ENCODE measurements at places on chromosomes 13 and 19. TPM values are rescaled to one million over a fixed set of nuclear protein-coding genes. Genes with fewer than 3 reads are reported as not detected.

GRCh38 chr13:21234526-21234925 is 58.1 kb downstream of the MRPL57 start:
- no peak overlapping the region for H3K27ac ChIP-seq
- no peaks in the 10 kb centered on the region for H3K4me1 ChIP-seq
- no peaks in the 10 kb centered on the region for H3K27me3 ChIP-seq
- no peak for DNase-seq

- H3K4me3 ChIP-seq, result no peak overlapping the region
- no peak for DNase-seq
- H3K4me1 ChIP-seq, result peaks cover 2% of the 10 kb centered on the region
- H3K27ac ChIP-seq, result no peak overlapping the region
Observed at GRCh38 chr19:14371301-14371821, 9.9 kb upstream of the ADGRE5 start.

DNA sequence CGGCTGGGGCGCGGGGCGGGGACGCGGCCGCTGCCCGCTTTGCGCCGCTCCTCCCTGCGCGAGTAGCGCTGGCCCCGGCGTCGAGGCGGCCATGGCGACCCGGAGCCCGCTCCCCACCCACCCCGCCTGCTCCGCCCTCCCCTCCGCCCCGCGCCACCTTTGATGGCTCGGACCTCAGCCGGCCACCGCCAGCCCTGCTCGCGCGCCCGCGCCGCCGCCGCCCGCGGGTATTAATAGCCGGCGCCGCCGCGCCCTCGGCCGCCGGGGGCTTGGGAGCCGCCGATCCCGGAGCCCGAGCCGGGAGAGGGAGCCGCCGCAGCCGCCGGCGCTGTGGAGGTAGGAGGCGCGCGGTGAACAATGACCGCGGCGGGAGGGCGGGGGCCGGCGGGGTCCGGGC is 261 bp downstream of the FARP1 start:
- peak overlapping the region; percentile 79 for H3K4me3 ChIP-seq
- no peaks in the 10 kb centered on the region for H3K36me3 ChIP-seq
- no peaks in the 10 kb centered on the region for H3K27me3 ChIP-seq
- no peak for DNase-seq
- peak overlapping the region; percentile 79 for H3K27ac ChIP-seq

DNA sequence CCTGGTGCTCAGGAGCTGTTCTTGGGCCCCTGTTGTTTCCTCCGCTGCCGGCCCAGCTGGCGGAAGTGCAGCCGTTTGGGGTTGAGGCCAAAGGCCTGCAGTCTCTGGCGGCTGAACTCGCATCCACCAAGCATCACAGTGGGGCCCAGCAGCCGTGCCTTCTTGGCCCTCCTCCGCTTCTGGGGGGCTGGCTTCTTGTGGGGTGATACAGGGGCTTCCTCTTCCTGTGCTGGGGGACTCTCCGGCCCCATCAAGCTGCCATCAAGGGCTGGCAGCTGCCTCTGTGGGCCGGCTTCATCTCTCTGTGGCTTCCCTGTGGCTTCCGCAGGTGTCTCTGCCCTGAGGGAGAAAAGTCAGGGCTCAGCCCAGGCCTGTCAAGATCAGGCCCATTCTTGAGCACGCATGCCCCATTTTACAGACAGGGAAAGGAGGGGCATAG is 10.3 kb downstream of the ATG4D start:
- no peak overlapping the region for H3K27ac ChIP-seq
- H3K4me3 ChIP-seq, result no peak overlapping the region
- peaks cover 58% of the 10 kb centered on the region for H3K36me3 ChIP-seq
- H3K4me1 ChIP-seq, result no peaks in the 10 kb centered on the region
- DNase-seq, result no peak
- no peaks in the 10 kb centered on the region for H3K27me3 ChIP-seq

DNA sequence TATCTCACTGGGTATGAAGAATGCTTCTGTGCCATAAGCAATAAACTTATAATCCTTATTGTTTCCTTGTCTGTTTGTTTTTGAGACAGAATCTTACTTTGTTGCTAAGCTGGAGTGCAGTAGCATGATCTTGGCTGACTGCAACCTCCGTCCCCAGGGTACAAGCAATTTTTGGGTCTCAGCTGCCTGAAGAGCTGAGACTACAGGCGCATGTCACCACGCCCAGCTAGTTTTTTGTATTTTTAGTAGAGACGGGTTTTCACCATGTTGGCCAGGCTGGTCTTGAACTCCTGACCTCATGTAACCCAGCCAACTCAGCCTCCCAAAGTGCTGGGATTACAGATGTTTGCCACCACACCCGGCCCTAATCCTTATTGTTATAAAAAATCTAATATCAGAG is 112.5 kb downstream of the MYO16 start:
- no peaks in the 10 kb centered on the region for H3K27me3 ChIP-seq
- DNase-seq, result no peak
- no peaks in the 10 kb centered on the region for H3K36me3 ChIP-seq

DNA sequence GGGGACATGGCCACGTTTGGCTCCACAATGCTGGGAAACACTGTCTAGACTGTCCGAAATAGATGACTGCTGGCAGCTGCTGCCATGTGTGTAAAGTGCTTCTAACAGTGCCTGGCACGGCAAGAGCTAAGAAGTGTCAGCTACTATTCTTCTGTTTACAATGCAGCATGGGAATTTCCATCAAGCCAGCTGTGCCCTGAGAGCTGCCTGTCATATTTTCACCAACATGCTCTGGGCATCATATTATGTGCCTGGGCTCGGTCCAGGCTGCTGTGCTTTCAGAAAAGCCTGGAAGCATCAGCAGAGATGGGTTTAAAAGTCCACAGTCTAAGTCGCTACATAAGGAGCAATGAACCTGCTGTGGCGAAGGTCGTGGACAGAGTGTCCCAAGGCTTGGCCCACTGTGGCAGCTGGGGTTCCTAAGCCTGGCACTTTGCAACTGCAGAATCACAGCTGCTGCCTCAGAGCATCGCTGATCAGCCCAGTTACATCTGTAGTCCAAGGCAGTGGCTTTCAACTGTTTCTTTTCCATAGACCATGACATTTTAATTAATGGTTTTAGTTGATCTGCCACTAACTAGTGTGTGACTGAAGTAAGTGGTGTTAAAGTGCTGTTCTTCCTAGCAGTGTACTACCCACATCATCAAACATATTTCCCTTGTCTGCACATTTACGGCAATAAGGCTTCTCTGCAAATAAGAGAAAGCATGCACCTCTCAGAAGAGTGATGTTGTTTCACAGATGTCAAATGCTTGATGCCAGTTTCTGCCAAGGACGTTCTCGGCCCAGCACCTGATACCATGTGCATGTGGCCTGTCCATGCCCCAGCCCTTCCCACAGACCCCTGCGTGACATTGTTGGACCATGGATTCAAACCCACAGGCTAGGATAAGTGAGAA is 95.7 kb upstream of the C1QTNF9B start:
- DNase-seq, result no peak
- H3K36me3 ChIP-seq, result no peaks in the 10 kb centered on the region
- H3K4me3 ChIP-seq, result no peak overlapping the region
- no peak overlapping the region for H3K27ac ChIP-seq
- H3K4me1 ChIP-seq, result no peaks in the 10 kb centered on the region

Gene FGF21
- not detected for total RNA-seq

- H3K4me1 ChIP-seq, result no peaks in the 10 kb centered on the region
- DNase-seq, result no peak
- H3K4me3 ChIP-seq, result no peak overlapping the region
- no peaks in the 10 kb centered on the region for H3K36me3 ChIP-seq
- H3K27me3 ChIP-seq, result no peaks in the 10 kb centered on the region
- no peak overlapping the region for H3K27ac ChIP-seq
Observed at GRCh38 chr19:35311901-35312665, 16.9 kb upstream of the CD22 start.

Gene JAK3
- 6.6 TPM for total RNA-seq

Gene PGLYRP1
- not detected for total RNA-seq

DNA sequence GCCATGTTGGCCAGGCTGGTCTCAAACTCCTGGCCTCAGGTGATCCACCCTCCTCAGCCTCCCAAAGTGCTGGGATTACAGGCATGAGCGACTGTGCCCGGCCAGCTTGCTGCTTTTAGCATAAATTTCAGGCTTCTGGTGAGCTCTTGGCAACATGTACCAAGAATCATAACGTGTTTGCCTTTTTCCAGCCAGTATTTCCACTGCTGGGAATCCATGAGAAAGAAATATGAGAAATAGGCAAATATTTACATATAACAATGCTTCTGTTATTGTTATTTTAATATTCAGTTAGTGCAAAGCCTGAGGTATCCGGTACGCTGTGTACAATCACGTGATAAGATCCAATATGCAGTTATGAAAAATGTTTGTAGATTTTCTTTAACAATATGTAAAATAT is 29.2 kb upstream of the CERS4 start:
- no peaks in the 10 kb centered on the region for H3K36me3 ChIP-seq
- H3K4me1 ChIP-seq, result no peaks in the 10 kb centered on the region
- H3K4me3 ChIP-seq, result no peak overlapping the region
- DNase-seq, result peak; percentile 45
- H3K27ac ChIP-seq, result no peak overlapping the region

Gene ATP4B
- not detected for total RNA-seq

Gene RDH8
- not detected for total RNA-seq

- DNase-seq, result no peak
- H3K27me3 ChIP-seq, result no peaks in the 10 kb centered on the region
- H3K4me3 ChIP-seq, result no peak overlapping the region
- no peaks in the 10 kb centered on the region for H3K4me1 ChIP-seq
Observed at GRCh38 chr19:22733691-22734090, 50.3 kb downstream of the ZNF99 start.

Gene VSTM2B
- total RNA-seq, result not detected

DNA sequence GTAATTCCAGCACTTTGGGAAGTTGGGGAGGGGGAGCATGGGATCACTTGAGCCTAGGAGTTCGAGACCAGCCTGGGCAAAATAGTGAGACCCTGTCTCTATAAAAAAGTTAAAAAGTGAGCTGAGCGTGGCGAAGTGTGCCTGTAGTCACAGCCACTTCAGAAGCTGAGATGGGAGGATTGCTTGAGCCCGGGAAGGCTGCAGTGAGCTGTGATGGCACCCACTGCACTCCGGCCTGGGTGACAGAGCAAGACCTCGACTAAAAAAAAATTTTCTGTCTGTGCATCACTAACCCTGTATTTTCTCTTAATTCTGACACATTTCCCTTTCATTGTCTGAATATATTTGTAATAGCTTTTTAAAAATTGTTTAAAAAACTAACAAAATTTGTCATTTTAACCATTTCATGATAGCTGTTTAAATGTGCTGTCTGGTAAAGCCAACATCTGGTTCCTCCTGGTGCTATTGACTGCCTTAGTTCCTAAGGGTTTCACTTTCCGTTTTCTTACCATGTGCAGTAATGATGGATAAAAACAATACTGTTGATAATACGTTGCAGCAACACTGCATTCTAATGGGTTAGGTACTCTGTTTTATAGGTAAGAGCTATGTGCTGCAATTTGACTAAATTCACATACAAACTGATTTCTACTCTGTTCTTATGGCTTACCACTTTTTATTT is 29.7 kb downstream of the LATS2 start:
- no peaks in the 10 kb centered on the region for H3K27me3 ChIP-seq
- peak overlapping the region; percentile 88 for H3K27ac ChIP-seq
- no peak overlapping the region for H3K4me3 ChIP-seq
- DNase-seq, result no peak
- peaks cover 18% of the 10 kb centered on the region for H3K4me1 ChIP-seq

Gene IL12RB1
- total RNA-seq, result 0.41 TPM

Gene TGFBR3L
- not detected for total RNA-seq

DNA sequence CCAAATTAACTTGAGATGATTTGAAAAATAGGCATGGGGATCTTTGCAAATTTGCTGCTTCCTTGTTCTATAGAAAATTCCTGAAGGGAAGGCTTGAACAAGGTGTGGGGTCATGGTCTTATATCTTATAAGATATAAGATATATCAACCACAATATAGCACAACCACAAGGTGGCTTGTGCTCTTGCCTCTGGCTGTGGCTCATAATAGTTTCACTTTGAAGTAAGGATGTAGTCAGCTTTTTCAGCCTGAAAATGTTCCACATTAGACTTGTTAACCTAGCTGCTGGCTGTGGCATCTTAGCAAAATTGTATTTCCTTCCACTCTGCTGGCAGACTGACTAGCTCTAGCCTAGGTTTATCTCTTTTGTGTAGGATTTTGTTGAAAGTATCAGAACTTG is 169.7 kb downstream of the KLF5 start:
- no peaks in the 10 kb centered on the region for H3K4me1 ChIP-seq
- H3K27ac ChIP-seq, result no peak overlapping the region
- no peak for DNase-seq

Gene RFPL4A
- total RNA-seq, result 0.17 TPM

DNA sequence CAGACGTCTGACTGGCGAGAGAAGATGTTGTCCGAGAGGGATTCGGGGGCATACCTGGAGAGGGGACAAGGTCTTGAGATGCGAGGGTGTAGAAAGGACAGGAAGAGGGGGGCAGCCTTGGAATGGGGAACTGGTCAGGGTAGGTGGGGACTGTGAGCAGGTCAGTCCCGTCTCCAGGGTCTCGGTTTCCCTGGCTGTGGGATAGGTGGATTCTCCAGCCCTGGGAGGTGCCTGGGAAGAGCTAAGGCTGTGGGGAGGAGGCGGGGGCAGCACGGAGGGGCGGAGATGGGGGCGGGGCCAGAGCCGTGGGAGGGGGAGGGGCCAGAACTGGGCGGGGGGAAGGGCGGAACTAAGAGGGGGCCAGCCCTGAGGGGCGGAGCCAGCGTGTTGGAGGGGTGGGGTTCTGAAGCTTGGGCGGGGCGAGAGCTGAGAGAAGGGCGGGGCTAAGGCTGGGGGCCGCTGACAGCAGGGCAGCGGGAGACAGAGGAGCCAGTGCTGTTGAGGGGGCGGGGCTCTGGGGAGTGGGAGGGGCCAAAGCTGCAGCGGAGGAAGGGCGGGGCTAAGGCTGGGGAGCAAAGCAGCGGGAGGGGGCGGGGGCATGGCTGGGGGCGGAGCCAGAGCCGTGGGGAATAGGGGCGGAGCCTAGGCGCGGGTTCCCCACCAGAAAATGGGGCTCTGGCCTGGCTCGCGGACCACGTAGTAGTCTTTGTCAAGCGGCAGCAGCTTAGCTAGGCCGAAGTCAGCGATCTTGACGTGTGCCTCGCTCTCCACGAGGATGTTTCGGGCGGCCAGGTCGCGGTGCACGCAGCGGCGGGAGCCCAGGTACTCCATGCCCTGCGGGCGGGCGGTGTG is 9.5 kb upstream of the INSL3 start:
- H3K36me3 ChIP-seq, result no peaks in the 10 kb centered on the region
- DNase-seq, result peak; percentile 93
- H3K27ac ChIP-seq, result no peak overlapping the region
- peak overlapping the region; percentile 24 for H3K4me3 ChIP-seq

Measured in pancreas (tissue), 10 donors.